HAP-1 (cell line): ENCODE measurements at places on chromosomes 2 and 18.

GRCh38 chr2:148982282-148982681, 56.2 kb upstream of the LYPD6B start:
- no peak for DNase-seq

DNA sequence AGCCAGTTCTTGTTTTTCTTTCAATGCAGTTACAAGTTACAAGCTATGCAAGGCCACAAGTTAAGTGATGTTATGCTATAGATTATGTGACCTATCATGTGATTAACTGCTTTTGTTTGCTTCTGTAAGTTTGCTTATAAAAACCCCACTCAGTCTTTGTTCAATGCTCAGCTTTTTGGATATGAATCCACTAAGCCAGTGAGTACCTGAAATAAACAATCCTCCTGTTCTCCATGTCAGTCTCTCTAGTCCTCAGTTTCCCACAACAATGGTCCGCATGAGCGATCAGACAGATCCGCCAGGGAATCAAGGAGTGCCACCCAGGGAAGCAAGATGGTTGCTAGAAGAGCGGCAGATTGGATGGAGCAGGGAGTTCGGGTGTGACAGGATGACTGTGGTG, 30.7 kb upstream of the ZNF236 start:
- DNase-seq = no peak

DNA sequence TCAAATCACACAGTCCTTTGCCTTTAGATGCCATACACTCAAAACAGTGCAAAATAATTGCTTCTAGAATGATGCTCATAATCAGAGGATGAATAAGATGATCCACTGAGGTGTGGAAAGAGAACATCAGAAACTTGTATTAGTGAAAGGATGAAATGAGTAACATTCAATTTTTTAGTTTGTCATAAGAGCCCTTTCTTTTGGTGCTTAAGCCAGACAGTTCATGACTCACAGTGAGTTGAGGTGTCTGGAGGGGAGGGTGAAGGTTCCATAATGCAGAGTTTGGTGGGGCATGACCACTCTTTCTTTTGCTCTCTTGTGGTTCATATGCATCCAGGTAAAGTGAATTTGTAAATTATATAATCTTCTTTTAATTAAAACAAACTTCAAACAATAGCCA, 415.0 kb upstream of the CELF4 start:
- DNase-seq = no peak

GRCh38 chr2:222693837-222694236, 22.4 kb downstream of the MOGAT1 start:
- peak; percentile 38 for DNase-seq
